ENCODE measurements at places on chromosomes 4 and X.

- no peak for DNase-seq
Observed at GRCh38 chrX:116230130-116230898, 59.8 kb downstream of the AGTR2 start.

DNA sequence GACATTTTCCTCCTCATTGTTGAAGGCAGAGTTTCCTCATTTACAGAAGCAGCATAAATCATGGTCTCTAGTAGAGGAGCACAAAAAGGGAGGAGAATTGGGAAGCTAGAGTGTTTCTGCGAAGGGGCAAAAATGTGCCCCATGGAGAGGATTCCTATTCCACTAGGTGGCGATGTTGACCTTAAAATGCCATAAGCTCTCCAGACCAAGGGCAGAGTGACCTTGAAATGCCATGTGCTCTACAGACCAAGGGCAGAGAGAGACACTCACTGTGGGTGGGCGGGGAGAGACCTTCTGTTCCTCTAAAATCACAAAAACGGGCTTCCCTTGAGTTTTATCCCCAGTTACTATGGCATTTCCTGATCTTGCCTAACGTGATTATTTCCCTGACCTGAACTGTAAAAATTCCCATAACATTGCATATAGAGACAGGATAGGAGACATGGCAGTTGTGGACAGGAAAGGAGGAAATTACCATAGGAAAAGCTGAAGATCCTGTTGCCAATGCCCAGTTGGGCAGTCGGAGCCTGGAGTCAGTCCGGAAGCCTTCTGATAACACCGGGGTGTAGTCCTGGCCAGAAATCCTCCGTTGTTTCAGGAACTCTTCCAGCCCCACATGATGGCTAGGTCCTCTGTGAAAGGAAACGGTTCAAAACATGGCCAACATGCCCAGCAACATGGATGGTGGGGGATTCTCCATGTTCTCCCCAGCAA lies 567.7 kb downstream of the MAGEB5 start:
- peak; percentile 37 for DNase-seq

DNA sequence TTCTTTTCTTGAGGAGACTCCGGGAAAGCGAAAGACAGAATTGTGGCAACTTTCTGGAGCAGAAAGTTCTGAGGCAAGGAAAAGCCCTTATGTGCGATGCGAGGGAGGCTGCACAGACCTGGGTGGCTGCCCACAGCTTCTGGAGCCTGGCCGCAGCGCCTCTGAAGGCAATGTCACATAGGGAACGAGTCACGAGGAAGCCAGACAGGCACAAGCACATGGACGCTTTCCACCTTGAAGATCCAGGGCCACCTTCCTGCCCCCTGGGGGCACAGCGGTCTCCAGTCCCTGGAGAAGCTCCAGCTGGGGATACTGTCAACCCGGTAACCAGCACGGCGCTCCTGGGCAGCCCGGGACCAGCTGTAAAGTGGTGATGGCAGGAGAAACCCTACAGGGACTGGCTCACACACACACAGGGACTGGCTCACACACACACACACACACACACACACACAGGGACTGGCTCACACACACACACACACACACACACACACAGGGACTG lies 69.8 kb downstream of the MTNR1A start:
- DNase-seq, result no peak

GRCh38 chrX:75784680-75785491 lies at the start of gene MAGEE2:
MAGEE2 (minus strand) TSS chrX:75785254; CDS start chrX:75785051, 203 bp downstream.
- no peak for DNase-seq

DNA sequence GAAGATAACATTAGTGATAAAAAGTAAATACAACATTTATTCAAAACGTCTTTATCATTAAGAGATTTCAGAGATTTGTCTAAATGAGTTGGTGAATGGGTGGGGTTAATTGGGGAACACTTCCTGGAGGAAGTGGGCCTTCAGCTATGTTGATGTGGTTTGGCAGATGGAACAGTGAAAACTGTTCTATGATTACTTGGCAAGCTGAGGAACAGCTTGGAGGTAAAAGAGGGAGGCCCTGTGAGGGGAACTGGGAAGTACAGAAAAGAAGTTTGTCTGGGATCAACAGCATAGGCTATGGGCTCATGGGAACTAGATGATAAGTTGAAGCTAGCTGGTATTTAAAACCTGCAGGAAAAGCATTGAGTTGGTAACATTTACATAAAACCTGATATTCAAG lies 26.0 kb downstream of the OCRL start:
- DNase-seq, result no peak

GRCh38 chr4:6541789-6542188 lies 33.2 kb upstream of the MAN2B2 start:
- DNase-seq, result no peak

DNA sequence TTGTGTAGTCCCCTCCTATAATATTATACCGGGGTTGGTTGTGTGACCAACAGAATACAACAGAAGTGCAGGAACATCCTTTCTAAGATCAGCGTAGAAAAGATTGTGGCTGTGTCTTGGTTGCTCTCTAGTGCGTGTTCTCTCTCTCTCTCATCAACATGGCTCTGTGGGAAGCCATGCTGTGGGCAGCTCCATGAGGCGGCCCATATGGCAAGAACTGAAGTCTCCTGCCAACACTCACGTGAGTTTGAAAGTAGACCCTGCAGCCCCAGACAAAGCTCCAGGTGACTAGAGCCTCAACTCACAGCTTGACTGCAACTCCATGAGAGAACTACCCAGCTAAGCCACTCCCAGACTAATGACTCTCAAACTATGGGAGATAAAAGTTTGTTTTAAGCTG lies 118.7 kb downstream of the TSPAN5 start:
- no peak for DNase-seq

DNA sequence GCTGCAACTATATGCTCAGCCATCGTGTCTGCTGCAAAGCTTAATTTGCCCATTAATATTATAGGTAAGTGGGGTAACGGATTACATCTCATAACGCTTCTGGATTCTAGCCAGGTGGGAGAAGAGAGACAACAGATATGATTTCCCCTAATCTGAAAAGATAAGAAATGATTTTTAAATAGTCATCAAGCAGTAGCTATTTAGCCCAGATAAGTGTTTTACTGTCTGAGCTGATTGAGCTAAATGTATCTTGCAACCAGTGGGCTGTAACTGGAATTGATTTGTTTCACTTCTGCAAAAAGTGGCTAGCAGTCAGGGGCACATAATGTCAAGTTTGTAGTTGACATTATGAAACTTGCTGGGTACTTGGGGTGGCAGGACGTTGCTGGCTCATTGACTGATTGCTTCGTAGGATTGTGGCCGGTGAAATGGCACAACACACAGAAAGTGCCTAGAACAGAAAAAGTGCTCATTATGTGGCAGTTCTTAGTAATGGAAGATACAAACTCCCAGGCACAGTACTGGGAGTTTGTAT lies 18.5 kb downstream of the LAP3 start:
- DNase-seq, result no peak

DNA sequence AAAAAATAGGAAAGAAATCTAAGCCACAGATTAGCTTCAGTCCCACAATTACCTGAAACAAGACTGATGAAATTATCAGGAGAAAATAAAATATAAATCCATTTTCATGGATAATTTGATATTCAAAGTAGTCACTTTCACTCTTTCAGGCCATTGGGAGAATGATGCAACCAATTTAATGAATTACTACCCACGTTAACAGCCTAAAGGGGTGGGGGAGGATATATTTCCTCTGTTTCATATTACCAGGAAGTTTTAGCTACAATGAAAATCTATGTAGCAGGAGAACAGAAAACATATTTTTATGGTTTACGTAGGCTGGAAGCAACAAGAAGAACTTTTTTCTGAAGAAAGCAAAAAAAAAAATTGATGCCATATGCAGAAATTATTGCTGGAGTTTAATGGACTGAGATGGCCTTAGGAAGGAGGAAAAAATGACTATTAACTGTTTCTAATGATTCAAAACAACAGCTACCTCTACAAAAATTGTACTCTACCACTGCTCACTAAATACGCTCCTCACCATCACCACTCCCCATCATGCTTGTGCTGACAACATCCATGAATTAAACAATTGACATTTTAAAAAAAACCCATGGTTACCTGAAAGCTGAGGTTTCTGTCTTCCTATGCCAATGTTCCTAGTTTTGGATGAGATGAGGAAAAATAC lies 100.9 kb downstream of the CXXC4 start:
- DNase-seq, result no peak

DNA sequence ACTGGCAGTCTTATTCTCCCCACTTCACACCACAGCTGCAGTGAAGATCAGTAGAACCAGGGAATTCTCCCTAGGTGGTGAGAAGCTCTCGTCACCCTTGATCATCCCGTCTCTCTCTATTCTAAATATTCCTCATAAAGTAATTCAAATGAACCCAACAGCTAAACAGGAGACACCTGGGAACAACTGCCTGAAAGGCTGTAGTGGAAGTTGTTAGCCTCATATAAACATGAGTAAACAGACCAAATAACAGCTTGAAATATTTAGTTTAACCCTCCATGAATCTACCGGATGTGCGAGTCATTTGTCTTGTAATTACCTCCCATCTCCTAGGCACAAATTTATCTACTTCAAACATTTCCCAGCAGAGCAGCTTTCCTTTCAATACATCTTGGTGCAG lies 30.4 kb upstream of the APELA start:
- no peak for DNase-seq

DNA sequence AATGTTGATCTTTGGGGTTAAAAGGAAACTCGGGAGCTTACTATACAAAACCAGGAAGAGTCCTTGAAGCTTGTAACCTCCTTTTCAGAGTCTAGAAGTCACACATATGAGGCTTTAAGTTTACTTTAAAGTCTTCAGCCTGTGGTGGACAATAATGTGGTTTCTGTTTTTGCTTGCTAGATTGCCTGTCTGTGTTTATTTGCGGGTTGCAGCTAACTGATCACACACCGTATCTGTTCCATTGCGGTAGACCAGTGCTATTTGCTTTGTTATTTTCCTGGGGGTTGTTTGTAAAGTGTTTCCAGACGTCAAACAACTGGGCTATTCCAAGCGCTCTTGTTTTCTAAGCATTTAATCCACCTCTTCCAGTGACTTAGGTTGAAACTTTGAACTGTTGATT lies 143.0 kb upstream of the GYPA start:
- no peak for DNase-seq

DNA sequence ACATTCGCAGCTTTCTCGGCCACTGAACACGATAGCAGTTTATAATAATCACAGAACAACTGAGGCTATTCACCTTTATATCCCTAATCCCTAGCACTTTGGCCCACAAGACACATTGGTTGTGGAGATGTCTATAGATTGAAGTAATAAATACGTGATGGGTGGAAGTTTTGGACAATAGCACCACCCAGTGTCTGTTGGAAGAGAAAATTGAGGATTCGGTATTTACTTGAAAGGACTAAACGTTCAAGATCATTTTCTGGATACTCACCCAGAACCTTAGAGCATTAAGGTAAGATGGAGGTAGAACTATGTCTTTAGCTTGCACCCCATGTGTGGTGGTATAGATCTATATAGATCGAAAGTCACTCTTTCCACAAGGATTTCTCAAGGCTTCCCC lies 787 bp upstream of the TMSB15A start:
- DNase-seq, result no peak

DNA sequence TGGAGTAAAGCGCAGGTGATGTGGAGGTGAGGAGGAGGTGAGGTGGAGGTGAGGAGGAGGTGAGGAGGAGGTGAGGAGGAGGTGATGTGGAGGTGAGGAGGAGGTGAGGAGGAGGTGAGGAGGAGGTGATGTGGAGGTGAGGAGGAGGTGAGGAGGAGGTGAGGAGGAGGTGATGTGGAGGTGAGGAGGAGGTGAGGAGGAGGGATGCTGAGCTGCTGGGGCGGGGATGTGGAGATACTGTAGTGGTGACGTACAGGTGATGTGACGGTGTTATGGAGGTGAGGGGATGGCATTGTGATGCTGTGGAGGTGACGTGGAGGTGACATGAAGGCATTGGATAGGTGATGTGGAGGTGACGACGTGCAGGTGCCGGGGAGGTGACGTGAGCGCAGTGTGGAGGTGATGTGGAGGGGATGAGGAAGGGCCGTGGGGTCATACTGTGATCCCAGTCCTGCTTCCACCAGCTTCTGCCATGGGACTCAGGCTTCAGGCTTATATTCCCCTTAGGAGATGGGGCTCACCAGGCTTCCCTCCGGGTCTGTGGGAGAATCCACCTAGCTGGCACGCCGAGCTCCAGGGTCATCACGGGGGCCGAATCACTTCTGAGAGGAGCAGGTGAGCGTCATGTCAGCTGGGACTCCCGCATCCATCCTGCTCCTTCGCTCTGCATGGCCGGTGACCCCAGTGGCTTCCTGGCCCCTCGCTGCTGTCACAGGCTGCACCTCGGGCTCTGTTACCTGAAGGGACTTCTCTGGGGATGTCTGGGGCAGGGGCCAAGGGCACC lies 47.9 kb upstream of the GRPEL1 start:
- no peak for DNase-seq

- no peak for DNase-seq
Observed at GRCh38 chr4:119653990-119654389, 25.4 kb upstream of the PDE5A start.

GRCh38 chrX:40175511-40176350 lies 78.0 kb upstream of the BCOR start:
- no peak for DNase-seq

All from iPS DF 6.9 (cell line).